Naive thymus-derived CD8-positive, alpha-beta T cell (primary cell): ENCODE measurements at places on chromosomes 12 and 14. TPM values are rescaled to one million over a fixed set of nuclear protein-coding genes. Genes with fewer than 3 reads are reported as not detected.

GRCh38 chr14:104248203-104249055 is 110.0 kb downstream of the KIF26A start:
- DNase-seq, result no peak
- H3K4me1 ChIP-seq, result no peaks in the 10 kb centered on the region
- H3K36me3 ChIP-seq, result no peaks in the 10 kb centered on the region
- no peak overlapping the region for H3K4me3 ChIP-seq
- no peak overlapping the region for H3K27ac ChIP-seq

DNA sequence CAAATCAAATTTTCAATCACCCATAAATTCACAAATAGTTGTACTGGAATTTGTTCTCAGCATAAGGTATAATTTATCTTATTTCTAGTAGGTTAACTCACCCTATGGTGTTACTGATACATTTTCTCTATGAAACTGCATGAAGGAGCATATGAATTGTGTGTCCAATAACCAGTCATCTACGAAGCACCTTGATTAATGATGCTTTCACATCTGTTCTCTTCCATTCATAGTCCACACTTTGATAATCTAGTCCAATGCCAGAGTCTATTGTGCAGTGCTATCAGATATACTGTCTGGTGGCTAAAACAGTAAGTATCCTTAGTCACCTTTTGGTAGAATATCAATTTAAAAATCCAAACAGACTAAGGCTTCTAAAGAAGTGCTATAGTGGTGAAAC is 876.0 kb downstream of the RPS29 start:
- no peaks in the 10 kb centered on the region for H3K27me3 ChIP-seq
- H3K4me3 ChIP-seq, result no peak overlapping the region
- H3K4me1 ChIP-seq, result no peaks in the 10 kb centered on the region
- no peak for DNase-seq

DNA sequence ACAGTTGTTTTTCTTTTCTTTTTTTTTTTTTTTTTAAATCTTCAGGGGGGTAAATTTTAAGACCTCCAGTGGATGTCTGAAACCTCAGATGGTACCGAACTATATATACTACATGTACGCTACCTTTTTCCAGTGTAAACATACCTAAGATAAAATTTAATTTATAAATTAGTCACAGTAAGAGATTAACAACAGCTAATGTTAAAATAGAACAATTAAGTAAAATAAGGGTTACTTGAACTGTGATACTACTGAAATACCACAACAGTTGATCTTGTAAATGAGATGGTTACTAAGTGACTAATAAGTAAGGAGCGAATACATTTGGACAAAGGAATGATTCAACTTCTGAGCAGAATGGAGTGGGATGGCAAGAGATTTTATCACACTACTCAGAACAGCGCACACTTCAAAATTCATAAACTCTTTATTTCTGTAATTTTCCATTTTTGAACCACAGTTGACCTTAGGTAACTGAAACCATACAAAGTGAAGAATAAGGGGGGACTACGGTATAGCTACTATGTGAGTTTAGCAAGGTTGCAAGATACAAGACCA is 80.5 kb upstream of the PCED1B start:
- no peaks in the 10 kb centered on the region for H3K4me1 ChIP-seq
- DNase-seq, result no peak
- H3K27ac ChIP-seq, result no peak overlapping the region
- peaks cover 3% of the 10 kb centered on the region for H3K27me3 ChIP-seq
- H3K4me3 ChIP-seq, result no peak overlapping the region

GRCh38 chr12:45737638-45738037 is 8.1 kb downstream of the ARID2 start:
- H3K27ac ChIP-seq, result no peak overlapping the region
- H3K4me1 ChIP-seq, result peaks cover 74% of the 10 kb centered on the region
- H3K4me3 ChIP-seq, result no peak overlapping the region
- peaks cover 24% of the 10 kb centered on the region for H3K36me3 ChIP-seq

DNA sequence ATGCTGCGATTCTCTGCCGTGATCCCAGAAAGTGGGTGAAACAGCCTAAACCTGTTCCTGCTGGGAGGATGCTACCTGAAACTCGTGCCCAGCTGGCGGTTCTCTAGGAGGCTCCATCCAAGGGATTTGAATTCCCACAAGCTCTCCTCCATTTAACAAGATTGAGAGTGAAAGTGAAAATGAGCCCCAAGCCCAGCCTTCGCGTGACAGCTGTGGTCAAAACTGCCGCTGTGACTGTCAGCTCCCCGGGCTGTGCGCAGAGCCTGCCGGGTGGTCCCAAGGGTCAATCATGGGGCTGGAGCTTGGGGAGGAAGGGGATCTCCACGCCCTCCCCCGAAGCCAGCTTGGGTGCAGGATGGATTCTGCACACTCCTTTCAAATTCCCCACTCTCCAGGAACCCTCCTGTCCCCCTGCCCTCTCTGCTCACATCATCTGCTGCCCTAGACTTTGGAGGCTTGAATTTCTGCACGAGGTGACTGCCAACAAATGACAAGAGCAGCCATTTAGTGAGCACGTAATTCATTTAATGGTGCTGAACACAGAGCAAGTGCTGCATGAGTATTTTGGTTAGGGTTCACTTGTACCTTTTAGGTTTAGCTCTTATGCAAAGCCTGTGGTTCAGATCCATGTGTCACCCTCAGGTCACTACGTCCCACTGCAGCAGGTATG is 5.3 kb downstream of the ASB2 start:
- peaks cover 3% of the 10 kb centered on the region for H3K36me3 ChIP-seq
- DNase-seq, result no peak
- H3K4me3 ChIP-seq, result peak overlapping the region; percentile 85
- H3K27ac ChIP-seq, result peak overlapping the region; percentile 88

DNA sequence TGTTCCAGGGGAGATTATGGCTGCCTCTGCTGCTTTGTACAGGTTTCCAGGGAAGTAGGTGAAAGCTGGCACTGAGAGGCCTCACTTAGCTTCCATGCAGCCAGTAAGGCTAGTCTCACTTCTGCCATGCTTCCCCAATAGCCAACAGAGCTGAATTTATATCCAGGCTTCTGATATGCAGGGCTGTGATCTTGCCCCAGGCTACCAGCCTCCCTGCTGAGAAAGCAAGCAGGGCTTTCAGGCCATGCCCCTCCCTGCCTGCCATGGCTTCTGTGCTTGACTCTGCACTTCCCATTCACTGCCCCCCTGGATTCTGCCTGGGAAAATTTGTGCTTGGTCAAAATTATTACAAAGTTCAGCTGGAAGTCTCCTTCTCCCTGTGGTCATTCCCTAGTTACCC is 302.1 kb upstream of the FBXO33 start:
- H3K36me3 ChIP-seq, result no peaks in the 10 kb centered on the region
- H3K27me3 ChIP-seq, result no peaks in the 10 kb centered on the region
- DNase-seq, result no peak

The CD4 gene
- 1.5 TPM for total RNA-seq
